EL (cell line): ENCODE measurements at places on chromosomes 4 and X.

DNA sequence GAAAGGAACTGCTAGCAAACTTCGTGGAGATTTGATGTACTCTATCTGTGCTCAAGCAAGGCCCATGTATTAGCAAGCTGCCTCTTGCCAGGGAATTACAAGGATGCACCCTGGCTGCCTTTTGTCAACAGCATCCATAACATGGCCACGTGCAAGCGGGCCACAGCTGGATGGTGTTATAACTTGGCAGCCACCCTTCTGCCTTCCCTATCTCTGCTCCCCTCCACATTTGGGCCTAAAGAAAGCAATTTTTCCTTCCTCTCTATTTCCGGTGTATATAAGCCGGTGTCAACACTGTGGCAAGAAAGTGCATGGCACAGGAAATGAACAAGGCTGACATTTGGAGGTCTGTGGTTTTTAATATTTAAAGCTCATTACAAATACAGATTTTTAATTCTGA lies 94.8 kb downstream of the CLNK start:
- no peak for DNase-seq

- no peak for DNase-seq
Measured at GRCh38 chr4:21290562-21290961, 590.3 kb downstream of the PACRGL start.

GRCh38 chr4:86633854-86634253 lies 39.7 kb downstream of the PTPN13 start:
- no peak for DNase-seq

DNA sequence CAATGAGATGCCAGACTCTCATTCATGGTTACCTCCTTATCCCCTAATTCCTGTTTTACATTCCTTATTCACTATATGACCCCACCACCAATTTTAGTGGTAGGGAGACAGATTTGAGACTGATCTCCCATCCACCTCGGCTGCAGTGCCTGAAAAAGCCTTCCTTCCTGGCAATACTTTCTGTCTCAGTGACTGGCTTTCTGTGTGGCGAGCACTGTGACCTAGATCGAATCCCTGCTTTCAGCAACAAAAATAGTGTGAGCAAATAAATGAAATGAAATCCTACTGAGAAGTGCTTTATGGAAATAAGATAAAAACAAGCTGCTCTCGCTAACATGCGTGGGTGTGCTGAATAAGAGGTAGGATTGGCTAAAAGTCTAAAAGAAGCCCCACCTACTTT lies 165.3 kb downstream of the GPM6A start:
- no peak for DNase-seq

DNA sequence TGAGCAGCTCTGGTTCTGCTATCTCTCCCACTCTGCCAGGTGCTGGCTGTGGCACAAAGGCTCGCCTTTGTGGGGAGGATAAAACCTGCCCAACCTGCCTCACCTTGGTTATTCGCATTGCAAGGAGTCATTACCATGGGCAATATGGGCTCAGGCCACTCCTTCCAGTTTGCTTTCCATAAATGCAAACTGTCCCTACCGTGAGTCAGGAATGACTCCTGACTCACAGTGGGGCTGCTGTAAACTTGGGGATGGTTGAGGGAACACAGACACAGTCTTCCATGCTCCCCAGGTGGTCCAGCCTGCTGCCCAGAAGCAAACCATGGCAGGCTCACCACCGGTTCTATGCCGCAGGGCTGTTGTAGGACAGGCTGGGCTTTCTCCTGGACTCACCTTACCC lies 36.1 kb downstream of the COQ2 start:
- peak; percentile 17 for DNase-seq

- no peak for DNase-seq
Measured at GRCh38 chrX:69299951-69300714, 134.9 kb upstream of the PJA1 start.

- no peak for DNase-seq
Measured at GRCh38 chr4:107349732-107350131, 313.6 kb upstream of the DKK2 start.

DNA sequence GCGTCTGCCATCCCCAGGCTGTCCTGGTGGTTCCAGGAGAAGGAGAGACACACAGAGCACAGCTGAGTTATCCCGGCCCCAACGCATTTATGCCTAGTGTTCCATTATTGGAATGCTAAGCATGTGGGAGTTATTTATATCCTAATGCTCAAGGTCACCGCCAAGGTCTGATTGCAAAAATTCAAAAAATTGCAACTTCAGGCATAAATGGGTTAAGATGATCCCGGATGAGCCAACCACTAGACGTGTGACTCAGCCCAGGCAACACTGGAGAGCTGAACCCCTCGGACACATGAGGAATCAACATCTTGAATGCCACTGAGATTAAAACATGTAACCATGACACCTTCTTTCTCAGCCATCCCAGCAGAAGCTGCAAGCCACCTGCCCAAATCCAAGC lies 3.8 kb upstream of the ZCCHC4 start:
- DNase-seq: peak; percentile 78

DNA sequence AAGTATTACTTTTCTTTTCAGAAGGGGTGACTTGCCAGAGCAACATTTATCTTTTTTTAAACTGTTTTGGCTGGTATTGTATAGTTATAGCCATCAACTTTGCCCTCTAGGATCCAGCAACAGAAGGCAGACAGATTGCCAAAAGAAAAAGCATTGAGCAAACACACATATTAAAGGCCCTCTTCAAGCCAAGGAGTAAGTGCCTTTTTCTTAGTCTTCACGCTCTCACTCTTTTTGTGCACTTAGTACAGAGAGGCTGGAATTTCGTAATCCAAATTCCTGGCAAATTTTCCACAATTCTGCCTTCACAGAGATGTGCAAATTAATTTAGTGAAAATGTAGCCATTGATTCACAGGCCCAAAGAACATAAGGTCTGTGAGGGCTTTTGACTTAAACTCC lies 253.1 kb upstream of the EDA2R start:
- no peak for DNase-seq

DNA sequence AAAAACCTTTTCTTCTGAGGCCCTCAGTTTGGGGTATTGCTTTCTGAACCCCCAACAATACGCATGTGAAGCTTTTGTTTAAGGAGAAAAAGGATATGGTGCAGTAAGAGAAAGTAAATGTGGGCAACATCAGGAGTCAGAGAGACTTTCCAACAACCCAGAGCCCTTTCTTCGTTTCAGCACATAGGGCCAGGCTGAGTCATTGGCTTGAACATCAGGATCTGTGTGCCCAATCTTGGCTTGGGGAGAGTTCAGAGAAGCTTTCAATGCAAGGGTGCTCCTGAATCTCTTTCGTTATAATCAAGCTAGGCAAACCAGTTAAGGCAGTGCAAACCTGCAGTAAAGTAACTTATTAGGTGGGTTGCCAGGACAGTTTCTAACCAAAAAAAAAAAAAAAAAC lies 191.2 kb downstream of the FRMPD4 start:
- peak; percentile 18 for DNase-seq

DNA sequence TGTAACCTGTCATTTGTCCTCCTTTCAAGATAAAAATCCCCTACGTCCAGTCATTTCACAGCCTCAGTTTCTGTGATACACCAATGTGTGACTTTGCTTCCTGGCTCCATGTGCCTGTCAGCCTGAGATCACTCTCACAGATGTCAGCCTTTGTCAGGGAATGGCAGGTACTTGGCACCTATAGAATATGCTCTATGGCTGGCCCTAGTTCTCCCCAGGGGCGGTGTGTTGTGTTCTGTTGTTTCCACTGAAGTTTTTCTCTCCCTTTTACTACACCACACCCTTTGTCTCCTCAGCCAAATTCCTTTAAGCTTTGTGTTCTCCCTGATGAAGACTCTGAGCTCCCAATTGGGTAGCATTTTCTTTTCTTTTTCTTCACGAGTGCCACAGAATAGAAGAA lies 81.7 kb downstream of the ALPK1 start:
- DNase-seq: no peak

- DNase-seq: no peak
Measured at GRCh38 chrX:123562342-123563146, 170.3 kb downstream of the THOC2 start.

- DNase-seq: no peak
Measured at GRCh38 chrX:138908577-138908976, 197.1 kb upstream of the FGF13 start.

DNA sequence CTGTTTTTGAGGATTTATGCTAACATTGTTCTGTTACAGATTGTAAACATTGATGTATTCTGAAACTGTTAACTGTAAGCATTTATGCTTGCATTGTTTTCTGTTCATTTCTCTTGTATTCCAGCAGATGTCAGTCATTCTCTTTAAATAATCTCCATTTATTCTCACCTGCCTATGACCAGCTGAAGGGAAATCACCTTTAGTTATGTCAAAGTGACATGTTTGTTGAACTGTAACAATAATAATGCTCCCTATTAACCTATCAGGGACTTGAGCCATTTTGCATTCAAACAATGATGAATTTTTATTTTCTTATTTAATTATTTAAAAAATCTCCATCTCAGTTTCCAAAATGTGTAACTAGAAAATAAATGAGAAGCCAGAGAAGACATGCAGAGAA lies 58.0 kb downstream of the SPCS3 start:
- DNase-seq: peak; percentile 19

- no peak for DNase-seq
Measured at GRCh38 chr4:121642876-121643585, 53.7 kb downstream of the ANXA5 start.

- no peak for DNase-seq
Measured at GRCh38 chr4:182083671-182084410, 159.4 kb upstream of the TENM3 start.

DNA sequence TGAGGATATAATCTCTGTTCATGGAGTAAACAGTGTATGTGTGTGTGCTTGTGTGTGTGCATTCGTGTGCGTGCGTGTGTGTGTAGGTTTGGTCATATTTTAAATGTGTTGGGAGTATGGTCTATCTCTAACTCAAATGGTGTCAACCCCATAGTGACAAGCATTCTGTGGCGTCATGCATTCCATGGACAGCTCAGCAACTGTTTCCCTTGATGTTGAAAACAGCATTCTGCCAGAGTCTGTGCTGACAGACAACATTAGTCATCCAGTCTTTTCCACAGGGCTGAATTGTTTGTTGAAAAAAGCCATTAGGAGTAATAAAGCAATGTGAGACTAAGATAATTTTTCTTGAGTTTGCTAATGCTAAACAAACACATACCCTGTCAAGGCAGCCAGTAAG lies 706.6 kb downstream of the PCDH19 start:
- DNase-seq: no peak

DNA sequence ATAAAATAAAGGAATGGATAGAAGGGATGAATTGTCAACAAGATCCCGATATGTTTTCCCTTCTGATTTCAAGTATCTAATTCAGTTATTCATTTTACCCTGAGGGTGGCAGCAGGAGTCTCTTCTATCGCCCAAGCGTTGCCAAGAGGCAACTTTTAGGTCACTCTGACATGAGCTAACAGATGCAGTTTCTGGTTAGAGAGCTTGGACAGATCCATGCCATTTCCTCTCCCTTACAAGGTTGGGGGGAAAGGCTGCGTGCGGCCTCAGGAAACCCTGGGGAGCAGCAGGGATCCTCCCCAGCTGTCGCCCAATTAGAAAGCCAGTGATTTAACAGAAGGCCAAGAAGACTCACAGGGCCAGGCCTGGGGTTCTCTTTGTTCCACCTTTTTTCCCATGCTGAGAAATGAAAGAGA lies 35.3 kb upstream of the WAS start:
- peak; percentile 54 for DNase-seq

DNA sequence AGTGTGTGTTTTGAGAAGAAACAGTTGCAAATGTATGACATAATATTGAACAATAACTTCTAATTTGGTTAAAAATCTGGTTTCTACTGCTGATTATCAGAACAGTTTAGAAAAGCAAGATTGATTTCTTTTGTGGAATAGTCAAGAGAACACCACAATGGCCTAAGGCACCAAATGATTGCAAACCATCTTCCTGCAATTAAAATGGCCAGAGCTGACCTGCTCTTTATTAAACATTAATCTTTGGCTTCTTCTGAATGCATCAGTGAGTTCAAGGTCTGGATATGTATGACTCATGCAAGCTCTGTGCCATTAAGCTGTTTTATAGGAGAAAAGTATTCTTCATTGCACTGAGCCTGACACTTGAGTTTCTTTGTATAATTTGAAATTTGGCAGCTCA lies 107.8 kb upstream of the PDHA2 start:
- no peak for DNase-seq

DNA sequence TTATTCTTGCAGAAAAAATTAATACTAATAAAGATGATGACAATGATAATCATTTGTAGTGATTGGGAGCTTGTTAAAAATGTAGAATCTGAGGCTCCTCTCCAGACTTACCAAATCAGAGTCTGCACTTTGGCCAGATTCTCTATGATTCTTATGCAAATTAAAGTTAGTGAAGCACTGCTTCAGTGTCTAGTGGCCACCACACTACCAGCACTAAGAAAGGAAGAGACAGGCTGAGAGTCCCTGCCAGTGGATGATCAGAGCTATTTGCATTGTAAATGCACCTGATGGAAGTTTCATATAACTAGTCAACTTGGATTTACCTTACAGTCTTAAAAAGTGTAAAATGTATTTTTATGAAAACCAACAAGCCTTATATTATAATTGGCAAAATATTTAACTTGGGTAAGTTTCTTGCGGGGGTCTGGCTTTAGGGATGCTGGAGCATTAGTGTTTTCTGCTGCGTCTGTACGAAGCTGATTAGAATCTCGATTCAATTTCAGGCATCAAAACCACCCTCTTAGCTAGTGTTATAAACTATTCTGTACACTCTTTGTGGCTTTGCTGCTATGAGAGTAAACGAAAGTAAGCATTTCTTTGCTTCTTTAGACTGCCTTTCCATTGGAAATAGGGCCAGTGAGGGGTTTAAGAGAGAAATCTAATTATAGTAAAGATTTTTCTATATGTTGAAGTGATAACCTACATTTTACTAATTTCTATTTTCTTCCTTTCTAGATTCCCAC lies 114.1 kb downstream of the TLL1 start:
- DNase-seq: no peak

- no peak for DNase-seq
Measured at GRCh38 chr4:52840531-52841370, 21.4 kb upstream of the RASL11B start.

DNA sequence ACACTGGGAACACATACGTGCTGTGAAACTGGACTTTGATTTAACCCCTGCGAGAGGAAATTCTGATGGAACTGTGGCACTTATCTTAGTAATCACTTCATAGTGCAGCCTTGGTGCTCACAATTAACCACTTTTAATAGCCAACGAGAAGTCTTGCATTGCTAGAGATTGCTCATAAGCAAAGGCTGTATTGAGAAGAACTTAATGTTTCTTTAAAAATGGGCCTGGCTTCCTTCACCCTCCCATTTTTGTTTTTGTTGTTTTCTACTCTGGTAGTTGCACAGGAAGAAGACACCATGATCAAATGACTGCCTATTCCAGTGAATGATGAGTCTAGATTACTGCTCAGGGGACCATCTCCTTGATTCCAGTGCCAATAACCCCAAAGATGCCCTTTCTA lies 52.5 kb upstream of the NKAP start:
- DNase-seq: no peak

DNA sequence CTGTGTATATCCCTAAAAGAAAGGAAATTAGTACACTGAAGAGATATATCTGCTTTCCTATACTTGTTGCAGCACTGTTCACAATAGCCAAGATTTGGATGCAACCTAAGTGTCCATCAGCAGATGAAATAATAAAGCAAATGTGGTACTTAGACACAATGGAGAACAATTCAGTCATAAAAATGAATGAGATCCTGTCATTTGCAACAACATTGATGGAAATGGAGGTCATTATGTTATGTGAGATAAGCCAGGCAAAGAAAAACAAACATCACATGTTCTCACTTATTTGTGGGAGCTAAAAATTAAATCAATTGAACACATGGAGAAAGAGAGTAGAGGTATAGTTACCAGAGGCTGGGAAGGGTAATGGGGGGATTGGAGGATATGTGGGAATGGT lies 611.9 kb downstream of the STPG2 start:
- DNase-seq: no peak
